Stimulated activated CD4-positive, alpha-beta T cell treated with anti-CD3 and anti-CD28 coated beads, Interleukin-2, amount 100 ng/mL, for 24 hours (primary cell): ENCODE measurements at places on chromosomes 5 and 9.

- no peak for DNase-seq
These were observed 45.1 kb downstream of the PRRT1B start for GRCh38 chr9:131590449-131590848.

GRCh38 chr5:158786390-158786789 is 313.3 kb downstream of the EBF1 start:
- no peak for DNase-seq

GRCh38 chr9:124297915-124298645 is 40.3 kb downstream of the NEK6 start:
- DNase-seq = no peak

DNA sequence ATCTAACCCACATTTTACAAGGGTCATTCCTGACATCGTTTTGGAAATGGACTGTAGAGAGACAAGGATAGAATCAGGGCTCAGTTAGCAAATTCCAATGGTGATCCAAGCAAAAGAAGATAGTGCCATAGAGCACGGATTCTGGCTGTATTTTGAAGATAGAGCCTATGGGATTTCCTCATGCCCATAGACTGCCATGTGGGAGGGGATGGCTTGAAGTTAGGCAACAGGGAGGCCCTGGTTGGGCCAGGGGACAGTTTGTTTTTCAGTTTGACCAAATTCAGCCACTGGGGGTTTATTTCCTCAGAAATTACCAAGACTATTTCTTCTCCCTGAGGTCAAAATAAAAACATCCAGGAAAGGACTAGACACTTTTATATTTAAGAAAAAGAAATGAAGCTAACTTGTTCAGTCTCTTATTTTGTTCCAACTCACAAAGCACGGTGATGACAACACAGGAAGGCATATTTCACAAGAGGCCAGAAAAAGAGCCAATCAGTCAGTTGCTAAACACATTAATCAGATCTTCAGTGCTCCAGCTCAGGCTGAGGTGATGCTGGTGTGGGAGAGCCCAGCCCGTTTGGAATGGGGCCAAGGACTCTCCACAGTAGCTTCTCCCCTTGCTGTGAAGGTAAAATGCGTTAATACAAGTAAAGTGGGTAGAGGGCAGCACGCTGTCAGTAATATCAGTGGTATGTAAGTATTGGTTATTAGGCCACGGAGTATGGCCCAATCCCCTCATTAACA is 4.4 kb upstream of the DCTN4 start:
- DNase-seq = no peak

- no peak for DNase-seq
These were observed 22.7 kb upstream of the ANKRD34B start for GRCh38 chr5:80592761-80593160.

DNA sequence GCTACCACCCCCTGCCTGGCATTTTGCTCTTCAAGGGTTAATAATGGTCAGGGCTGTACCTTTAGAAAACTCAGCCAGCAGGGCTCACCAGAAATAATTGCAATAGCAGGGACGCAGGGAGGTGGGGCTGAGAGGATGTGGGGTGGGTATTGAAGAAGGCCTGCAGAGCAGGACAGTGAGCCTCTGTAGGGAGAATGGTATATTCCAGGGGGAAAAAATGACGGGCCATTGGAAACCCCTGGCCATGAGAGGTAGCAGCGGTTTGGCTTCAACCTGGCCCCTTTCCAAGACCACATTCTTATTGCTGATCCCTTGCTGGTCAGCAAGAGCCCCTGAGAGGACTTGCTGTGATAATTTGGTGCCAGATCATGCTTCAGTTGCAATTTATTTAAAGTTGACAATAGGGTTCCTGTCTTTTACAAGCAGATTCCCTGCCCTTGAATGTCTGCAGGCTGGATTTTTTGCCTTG is 36.7 kb upstream of the CTNNA1 start:
- DNase-seq = no peak

- no peak for DNase-seq
These were observed 552.6 kb downstream of the CCDC171 start for GRCh38 chr9:16105168-16106020.

DNA sequence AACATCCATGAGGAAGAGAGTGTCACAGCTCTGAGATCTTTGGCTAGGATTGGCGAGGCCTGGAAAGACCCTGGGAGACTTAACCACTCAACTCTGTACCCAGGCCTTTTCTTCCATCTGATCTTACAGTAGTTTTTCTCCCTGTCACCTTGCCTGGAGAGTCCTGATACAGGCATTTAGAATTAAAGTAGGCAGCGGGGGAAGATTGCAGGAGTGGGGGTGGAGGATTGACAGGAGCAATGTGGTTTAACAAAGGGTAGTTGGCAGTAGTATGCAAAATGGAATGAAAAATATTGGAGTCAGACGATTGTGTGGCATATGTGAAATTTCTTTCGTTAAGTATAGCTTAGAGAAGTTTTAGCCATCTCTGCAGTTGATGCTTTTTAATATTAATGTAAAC is 16.9 kb downstream of the TMEFF1 start:
- DNase-seq = no peak

DNA sequence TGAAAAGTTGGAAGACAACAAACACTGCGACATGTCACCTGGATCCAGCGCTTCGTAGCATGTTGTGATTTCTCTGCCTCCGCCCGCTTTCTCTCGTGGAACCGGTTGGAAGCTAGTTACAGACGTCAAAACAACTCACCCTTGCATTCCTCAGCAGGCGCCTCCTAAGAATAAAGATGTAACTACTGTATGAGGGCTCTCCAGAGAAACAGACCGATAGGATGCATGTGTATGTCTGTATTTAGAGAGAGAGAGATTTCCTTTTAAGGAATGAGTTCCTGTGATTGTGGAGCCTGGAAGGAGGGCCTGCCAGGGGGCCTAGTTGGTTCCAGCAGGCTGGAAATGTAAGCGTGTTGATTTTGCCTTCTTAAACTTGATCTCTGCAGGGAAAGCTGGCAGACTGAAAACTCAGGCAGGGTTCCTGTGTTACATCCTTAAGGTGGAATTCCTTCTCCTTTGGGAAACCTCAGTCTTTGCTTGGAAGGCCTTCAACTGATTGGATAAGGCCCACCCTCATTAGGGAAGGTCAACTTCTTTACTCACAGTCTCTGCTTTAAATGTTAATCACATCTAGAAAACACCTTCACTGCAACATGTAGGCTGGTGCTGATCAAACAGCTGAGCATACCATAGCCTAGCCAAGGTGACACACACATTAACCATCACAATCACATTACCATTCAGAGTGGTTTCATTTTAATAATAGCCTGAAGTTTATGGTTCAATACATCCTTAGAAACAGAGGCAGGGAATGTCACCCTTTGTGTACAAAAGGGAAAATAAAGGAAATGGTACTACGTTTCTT is 163.8 kb downstream of the SYK start:
- no peak for DNase-seq

- no peak for DNase-seq
These were observed 663.2 kb upstream of the RGMB start for GRCh38 chr5:98110282-98110691.

- no peak for DNase-seq
These were observed 10.7 kb downstream of the SLC35A4 start for GRCh38 chr5:140575309-140575708.

DNA sequence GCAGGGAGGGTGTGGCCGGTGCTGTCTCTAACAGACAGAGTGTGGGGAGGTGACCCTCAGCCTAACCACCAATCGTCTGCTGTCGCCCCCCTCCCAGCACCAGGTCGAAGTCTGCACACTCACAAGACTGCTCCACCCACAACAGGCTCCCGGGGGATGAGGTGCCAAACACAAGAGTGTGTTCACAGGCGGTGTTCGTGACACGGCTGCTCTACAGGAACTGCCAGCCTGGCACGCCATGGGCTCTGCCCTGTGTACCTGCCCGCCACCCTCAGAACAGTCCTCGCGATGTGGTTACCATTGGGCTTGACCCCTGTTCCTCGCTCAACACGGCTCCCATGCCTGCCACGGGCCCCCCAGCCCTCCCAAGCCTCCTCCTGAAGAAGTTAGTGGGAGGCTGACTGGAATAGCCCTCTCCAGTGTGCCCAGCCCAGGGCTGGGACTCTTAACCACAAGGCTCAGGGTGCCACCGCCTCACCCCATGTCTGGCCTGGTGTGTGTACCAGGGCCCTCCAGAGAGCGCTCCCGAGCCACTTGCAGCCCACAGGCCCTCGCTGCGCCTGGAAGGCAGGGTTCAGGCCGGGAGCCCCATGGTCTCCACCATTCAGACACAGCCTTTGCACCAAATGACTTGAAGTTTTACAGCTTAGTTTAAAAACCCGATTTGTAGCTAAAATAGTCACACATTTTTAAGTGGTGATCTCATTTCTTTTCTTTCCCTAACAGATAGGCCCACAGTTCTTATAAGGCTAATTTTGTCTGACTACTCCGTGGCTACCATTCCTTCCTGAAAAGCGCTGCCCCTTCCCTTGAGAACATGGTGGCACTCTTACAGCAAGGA is 102.5 kb downstream of the CAMSAP1 start:
- DNase-seq = no peak

DNA sequence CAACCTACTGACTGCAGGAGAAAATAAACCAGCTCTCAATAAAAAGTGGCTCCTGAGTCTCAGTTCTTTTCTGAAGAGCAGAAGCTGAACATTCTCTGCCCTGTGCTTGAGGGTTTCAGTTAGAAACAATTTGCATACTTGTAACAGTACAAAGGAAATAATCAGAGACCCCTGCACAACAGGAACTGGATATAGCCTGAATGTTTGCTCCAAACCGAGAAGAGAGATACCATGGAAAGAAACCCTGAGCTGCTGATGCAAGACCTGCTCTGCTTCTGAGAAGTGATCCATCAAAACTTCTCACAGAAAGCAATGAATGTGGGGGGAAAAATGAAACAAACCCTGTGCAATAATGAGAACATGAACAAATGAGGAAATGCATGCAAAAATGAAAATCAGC is 592.9 kb downstream of the SEMA5A start:
- no peak for DNase-seq

GRCh38 chr9:91210318-91210717 is 151.4 kb downstream of the AUH start:
- no peak for DNase-seq

- no peak for DNase-seq
These were observed 623.2 kb upstream of the FAM174A start for GRCh38 chr5:99911971-99912370.

DNA sequence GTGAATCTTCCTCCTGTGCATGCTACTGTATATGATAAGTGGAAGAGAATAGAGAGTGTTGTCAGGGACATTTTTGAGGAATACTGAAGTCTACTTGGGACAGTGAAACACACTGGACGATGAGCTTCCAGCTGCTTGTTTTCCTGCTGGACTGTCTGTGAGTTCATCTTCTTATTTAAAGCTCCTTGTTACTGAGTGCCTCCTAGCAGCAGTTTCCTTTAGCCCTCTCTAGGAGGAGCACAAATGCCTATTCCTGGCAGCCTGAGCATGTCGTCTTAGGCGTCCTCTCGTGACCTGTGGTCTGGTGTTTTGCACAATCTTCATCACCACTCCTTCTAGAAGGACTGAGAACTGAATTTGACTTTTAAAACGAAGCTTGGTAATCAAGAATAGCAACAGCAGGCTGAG is 43.8 kb downstream of the ANKRD33B start:
- no peak for DNase-seq

DNA sequence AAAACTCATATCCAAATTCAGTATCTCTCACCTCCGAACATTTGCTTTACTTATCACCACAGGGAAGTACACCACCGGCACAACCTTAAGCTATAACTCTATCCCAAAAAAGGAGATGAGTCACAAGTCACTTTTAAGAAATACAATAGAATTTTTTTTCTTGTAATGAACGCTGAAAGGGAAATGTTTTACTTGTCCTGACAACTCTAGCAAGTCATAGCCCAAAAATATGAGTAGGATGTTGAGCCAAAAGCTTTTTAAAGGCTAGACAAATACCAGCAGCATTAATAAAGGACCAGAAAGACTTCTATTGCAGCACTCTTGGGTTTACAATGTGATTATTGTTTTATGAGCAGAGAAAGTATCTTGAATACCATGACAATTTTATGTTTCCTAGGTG is 147.3 kb upstream of the FST start:
- no peak for DNase-seq

- DNase-seq = no peak
These were observed 22.6 kb downstream of the PLAC8L1 start for GRCh38 chr5:146082798-146083197.

DNA sequence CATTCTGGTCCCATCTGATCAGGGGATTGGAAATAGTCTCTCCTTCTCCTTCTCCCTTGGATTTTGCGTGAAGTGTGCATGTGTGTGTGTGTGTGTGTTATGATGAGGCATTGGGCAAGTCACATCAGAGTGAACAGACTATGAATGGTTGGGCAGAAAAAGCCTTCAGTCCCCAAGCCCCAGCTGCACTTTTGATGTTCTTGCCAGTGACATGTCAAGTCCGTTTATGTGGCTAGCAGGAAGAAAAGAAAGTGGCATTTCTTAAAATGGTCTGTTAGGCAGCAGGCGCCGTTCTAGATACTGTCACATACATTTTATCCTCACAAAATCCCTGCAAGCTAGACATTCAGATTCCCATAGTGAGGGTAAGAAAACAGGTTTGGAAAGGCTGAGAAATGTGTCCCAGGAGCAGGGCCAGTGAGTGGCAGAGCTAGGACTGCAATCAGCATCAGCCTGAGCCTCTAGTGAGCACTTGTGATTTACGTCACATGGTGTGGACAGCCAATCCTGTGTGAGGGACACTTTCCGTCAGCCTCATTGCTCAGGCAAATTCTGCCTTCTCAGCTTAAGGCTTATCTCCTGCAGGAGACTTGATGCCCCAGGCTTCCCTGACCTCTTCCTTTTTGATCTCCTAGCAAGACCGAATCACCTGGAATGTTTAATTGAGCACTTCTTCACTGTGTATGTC is 60.4 kb downstream of the GLRA1 start:
- DNase-seq = no peak

DNA sequence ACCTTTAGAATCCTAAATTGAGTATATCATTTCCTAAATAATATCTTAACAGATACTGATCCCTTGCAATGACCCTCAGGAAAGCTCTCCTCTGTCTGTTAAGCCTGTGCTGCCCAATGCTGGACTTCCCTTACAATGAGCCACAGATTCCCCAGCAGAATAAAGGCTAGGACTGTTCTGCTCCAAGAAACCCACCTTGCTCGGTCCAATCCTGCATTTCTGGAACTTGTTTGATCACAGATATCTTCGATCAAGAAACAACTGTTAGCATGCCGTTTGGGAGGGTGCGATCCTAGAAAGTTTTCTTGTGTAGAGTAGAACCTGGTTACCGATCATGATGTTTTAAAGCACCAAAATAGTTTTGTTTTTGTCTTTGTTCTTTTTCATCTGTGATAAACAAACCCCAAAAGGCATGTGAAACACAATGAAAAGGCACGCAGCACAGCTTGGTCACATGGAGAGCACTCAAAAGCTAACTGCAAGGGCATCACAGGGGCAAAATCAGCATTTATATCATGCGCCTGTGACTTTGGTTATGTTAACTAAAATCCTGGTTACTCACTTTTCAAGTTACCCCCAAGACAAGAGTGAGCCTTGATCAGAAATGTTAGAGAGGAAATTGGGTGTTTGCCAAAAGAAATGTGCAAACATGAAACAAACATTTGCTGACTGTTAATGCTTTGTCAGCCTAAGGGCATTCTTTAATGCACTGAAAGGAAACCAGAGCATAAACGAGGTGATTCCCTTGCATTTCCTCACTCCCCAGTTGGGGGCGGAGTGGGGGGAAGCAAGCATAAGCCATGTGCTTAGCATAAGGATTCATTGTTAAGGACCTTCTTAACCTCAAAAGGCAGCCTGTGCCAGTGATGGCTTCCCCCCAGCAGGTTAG is 61.9 kb upstream of the ADAMTS16 start:
- no peak for DNase-seq
